ENCODE measurements at places on chromosomes 7 and 10.

GRCh38 chr7:80165177-80165576 lies 30.5 kb downstream of the GNAI1 start:
- no peak for DNase-seq

- DNase-seq = no peak
Observed at GRCh38 chr7:139893999-139894398, 64.9 kb downstream of the TBXAS1 start.

GRCh38 chr10:31037749-31038148 lies 6.1 kb upstream of the ZNF438 start:
- no peak for DNase-seq

GRCh38 chr7:79465551-79465950 lies 12.1 kb upstream of the MAGI2 start:
- no peak for DNase-seq

DNA sequence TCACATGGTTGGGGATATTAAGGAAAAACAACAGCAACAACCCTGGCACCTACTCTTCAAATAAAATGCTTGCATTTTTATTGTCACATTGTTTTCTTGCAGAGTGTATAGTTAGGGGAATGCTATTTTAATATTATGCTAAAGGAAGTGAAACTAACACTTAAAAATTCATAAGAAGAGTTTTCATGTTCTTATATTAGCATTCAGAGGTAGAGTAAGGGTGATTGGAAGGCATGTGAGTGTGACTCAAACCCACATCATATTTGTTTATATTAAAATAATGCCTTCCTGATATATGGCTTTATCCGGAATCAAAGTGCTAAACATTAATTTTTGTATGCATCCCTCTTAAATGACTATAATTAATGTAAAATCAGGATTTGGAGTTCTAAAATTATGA lies 59.8 kb upstream of the TES start:
- no peak for DNase-seq

GRCh38 chr10:121041906-121042305 lies 190.7 kb downstream of the WDR11 start:
- no peak for DNase-seq

- no peak for DNase-seq
Observed at GRCh38 chr10:84537447-84537931, 209.1 kb downstream of the CCSER2 start.

DNA sequence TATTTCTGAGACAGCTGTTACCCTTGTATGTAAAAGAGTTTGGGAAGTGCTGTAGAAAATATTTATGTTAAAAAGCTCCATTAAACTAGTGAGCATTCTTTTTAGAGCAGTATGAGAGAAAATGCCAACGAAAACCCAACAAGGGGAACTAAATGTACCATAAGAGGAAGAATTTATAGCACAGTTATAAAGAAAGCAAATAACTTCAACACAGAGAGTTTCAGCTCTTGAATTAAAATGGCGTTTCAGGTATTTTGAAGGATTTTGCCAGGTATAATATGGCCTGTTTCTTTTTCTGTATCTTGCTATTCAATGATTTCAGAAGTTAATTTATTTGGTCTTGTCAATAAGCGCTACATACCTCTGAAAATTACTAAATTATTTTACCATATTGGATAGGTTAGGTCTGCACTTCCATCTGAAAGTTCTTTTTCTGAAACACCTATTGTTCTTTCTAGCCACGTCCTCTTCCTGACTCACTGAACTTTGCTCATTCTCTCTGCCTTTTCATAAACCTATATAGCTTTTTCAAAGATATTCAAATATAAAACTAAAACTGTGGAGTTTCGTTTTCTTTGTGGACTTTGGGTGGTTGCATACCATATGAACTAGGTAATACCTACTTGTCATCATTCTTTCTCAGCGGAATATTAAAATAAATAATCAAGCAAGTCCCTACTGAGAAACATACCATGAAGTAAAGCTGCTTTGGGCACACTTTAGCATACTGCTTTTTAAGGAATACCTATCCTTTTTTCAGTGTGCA lies 136.1 kb downstream of the SEMA3A start:
- DNase-seq = no peak

- DNase-seq = no peak
Observed at GRCh38 chr10:1367938-1368841, 312.0 kb downstream of the WDR37 start.

DNA sequence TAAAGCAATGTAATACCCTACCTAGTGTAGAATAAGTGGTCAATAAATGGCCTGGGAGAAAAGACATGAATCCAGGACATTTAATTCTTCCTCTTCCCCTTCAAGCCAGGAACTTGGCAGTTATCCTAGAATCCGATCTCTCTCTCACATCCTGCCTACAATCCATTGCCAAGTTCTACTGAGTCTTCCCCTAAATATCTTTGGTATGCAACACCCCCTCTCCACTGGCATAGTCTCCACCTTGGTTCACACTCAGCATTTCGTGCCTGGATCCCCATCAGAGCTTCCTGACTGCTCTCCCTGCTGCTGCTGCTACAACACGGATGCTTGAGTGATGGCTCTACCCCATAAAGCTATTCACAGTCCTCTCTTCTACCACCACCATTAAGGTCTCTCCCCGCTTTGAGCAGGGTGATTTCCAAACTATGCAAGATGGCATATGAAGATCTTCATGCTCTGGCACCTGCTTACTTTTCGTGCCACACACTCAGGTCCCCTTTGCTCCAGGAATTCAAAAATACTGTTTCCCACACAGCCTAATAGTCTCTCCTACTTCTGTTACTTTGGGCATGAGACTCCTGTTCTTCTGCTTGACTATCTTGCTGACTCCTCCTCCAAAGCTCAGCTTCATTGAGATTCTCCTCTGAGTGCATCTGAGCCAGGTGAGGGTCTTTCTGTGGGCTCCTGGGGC lies 4.8 kb downstream of the ANK3 start:
- no peak for DNase-seq

DNA sequence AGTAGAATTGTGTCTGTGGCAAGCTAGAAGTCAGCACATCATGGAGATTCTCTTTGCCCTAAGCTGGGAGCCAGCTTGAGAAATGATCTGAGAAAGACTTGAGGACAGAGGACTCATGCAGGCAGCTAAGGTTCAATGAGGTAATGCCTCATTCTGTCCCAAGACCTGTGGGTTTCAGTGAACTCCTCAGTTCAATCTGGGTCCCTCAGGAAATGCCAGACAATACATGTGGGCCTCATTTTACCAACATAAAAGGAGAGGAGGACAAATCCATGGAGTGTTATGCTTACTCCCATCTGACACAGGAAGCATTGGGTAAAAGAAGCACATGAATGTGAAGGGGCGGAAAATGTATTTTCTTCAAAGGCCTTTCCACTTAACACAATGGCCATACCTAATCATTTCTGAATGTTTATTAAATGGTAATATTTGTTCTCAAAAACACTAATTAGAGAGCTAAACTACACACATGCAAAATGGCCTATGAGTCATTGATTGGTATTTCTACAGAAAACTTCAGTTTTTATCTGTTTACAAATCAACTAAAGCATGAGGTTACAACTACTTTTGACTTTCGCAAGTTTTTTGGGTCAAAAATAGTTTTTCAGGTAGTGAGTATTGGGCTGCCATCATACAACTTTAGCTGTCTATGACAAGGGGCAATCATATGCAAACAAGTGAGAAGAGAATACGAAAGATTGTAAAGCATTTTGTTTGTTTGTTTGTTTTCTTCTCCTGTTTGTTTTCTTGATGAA lies 205.3 kb downstream of the CHRM2 start:
- DNase-seq = no peak

DNA sequence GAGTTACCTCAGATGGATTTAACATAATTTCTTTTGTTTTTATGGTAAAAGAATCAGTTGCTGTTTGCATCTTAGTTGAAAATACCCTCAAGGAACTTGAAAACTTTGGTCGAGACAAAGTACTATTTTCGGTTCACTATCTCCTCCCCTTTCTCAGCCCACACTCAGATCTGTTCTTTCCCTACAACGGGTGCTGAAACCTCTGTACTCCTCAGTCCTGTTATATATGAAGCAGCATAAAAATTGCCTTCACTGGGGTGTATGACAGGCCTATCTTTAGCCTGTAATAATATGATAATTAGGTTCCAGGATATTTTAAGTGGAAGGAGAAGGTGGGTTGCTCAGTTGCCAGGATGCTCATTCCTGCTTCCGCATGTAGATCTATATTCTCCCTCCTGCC lies 105.2 kb upstream of the NOBOX start:
- no peak for DNase-seq

DNA sequence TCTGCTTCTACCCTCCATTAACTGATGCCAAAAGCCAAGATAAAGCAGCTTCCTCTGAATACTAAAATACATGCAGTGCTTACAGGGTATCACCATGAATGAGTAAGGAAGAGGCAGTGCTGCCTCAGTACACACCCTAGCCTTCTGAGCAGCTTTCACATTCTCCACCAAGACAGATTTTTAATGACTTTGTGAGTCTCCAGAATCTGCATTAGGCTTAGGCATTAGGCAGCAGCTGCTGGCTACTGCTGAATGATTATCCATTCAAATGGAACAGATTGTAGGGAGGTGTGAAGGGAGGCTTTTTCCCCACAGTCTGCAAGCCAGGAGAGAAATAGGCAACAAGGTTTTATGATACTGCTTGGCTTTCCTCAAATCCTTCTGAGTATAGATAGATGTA lies 1226.7 kb upstream of the LRRN3 start:
- no peak for DNase-seq

- no peak for DNase-seq
Observed at GRCh38 chr7:99679032-99679399, 780 bp downstream of the CYP3A5 start.

GRCh38 chr7:114375907-114376306 lies 38.7 kb upstream of the FOXP2 start:
- no peak for DNase-seq

Data from spleen (tissue), 13 donors.